Activated CD4-positive, alpha-beta T cell treated with anti-CD3 and anti-CD28 coated beads, Interleukin-2, amount 10 ng/mL, durations not matched to agents 24 days and 14 days (primary cell): ENCODE measurements at places on chromosomes 7 and 10. TPM values are rescaled to one million over a fixed set of nuclear protein-coding genes. Genes with fewer than 3 reads are reported as not detected.

Gene LYZL2
- total RNA-seq = not detected in 2 replicates

Gene NANOS1
- total RNA-seq = 0.44 and 0.59 TPM in 2 replicates

Gene MBLAC1
- 3.0 and 3.5 TPM in 2 replicates for total RNA-seq

DNA sequence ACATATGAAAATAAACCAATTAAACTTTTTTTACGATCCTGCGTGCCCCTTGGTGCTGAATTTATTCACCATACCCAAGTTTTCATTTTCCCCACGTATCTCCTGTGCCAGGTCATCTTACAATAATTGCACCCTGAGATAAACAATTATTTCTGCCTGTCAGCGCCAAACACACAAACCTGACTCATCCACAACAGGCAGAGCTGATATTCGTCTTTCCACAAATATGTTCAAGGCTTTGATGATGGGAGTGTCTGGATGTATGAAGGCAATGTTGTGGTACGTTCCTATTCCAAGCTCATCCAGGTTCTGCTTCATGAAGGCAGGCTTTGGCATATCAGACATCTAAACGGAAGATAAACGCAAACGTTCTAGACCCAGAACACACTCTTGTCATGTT is 45.8 kb upstream of the RHEB start:
- H3K27ac ChIP-seq = no peak overlapping the region
- peaks cover 2% of the 10 kb centered on the region for H3K4me1 ChIP-seq
- no peaks in the 10 kb centered on the region for H3K27me3 ChIP-seq
- H3K4me3 ChIP-seq = no peak overlapping the region

DNA sequence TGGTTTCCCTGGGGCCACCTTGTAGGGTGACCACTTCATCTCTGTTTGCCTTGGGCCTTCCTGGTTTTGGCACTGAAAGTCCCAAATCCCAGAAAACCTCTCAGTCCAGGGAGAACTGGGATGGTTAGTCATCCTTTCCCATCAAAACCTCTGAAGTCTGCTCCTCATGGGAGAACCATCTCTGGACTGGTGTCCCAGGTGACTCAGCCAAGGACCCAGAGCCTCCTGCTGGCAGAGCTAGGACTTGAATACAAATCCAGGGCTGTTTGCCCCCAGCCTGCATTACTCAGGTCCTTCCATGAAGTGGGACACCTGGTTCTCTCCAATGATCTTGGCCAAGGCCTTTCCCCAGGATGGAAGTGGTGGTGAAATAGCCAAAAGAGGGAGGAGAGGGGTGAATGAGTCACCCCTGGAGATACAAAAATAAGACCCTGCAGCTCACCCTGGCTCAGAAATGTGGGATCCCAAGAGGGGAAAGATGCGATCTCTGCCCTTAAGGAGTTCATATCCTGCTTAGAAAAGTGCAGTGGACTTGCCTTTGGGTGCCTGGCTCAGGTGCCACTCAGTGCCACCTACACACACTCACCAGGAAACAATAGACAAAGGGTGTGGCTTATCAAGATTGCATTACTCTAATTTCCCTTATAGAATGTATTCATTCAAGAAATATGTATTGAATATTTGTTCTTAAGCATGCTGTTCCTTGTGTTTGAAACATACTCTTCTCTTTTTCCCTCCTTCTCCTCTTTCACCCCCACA is 22.0 kb downstream of the ADRA2A start:
- no peak overlapping the region for H3K4me3 ChIP-seq
- no peak overlapping the region for H3K27ac ChIP-seq
- H3K4me1 ChIP-seq = no peaks in the 10 kb centered on the region
- peaks cover 9% of the 10 kb centered on the region for H3K27me3 ChIP-seq

GRCh38 chr7:12194426-12194825 is 16.7 kb upstream of the TMEM106B start:
- no peaks in the 10 kb centered on the region for H3K4me1 ChIP-seq
- H3K36me3 ChIP-seq = no peaks in the 10 kb centered on the region
- peaks cover 19% of the 10 kb centered on the region for H3K27me3 ChIP-seq
- no peak for DNase-seq
- no peak overlapping the region for H3K27ac ChIP-seq

GRCh38 chr7:78055001-78055573 is 256.5 kb downstream of the PHTF2 start:
- peaks cover 3% of the 10 kb centered on the region for H3K27me3 ChIP-seq
- H3K36me3 ChIP-seq = no peaks in the 10 kb centered on the region
- DNase-seq = no peak
- no peak overlapping the region for H3K4me3 ChIP-seq
- H3K4me1 ChIP-seq = no peaks in the 10 kb centered on the region
- H3K27ac ChIP-seq = no peak overlapping the region

DNA sequence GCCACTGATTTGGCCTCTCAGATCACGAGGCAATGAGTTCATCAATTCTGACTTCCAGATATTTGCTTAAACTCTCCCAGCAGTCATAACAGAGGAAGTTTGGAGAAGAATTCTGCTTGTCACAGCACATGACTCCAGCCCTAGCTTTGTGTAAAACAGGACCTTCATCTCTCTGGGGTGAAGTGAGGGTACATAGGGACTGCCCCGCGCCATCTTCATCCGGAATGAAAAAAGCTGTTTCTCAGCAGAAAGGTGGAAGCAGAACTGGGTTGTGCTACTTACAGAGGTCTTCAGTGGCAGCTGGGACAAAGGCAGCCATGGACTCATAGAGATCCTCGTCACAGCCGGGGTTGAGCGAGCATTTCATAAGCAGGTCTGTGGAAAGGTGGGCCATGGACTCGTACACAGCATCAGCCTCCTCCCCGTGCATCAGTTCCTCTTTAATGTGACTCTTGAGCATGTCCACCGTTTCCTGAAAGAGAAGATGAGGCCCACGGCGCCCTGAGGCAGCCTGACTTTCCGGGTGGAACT is 58.4 kb upstream of the TM9SF3 start:
- H3K4me1 ChIP-seq = peaks cover 27% of the 10 kb centered on the region
- no peak overlapping the region for H3K4me3 ChIP-seq
- DNase-seq = no peak
- no peaks in the 10 kb centered on the region for H3K27me3 ChIP-seq

DNA sequence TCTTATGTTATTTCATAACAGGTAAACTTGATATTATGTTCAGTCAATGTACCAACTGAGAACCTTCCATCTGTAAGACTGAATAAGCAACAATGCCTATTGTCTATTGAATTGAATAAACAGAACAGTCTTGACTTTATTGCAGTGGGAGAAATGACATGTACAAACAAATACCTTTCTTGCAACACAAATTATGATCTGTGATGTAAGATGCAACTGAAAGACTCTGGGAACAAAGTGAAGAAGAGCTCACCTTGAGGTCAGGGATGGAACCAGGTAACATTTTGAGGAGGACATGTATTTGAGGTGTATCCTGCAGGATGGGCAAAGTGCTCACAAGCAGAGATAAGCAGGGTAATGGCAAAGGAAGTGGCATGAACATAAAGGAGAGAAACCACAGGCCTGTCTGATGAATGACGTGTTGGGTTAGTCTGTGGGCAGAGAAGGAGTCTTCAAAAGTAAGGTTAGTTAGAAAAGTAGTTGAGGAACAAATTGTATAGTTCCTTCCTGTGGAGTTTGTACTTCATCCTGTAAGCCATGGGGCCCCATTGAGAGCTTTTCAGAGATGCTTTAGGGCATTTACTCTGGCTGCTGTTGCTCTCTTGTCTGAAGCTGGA is 9.5 kb downstream of the PNLIPRP3 start:
- H3K27ac ChIP-seq = no peak overlapping the region
- no peak for DNase-seq
- H3K36me3 ChIP-seq = no peaks in the 10 kb centered on the region
- peaks cover 3% of the 10 kb centered on the region for H3K4me1 ChIP-seq
- H3K27me3 ChIP-seq = no peaks in the 10 kb centered on the region

DNA sequence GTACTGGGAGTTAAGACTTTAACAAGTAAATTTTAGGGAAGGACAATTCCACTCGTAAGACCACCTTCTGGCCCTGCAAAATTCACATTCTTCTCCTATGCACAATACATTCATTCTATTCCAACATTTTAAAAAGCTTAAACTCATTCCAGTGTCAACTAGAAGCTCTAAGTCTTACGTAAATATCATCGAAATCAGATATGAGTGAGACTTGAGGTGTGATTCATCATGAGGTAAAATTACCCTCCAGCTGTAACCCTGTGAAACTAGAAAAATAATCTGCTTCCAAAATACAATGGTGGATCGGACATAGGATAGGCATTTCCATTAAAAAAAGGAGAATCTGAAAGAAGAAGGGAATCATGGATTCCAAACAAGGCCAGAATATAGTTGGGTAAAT is 370.3 kb downstream of the CDC14C start:
- H3K27me3 ChIP-seq = no peaks in the 10 kb centered on the region
- no peaks in the 10 kb centered on the region for H3K36me3 ChIP-seq
- no peaks in the 10 kb centered on the region for H3K4me1 ChIP-seq
- H3K27ac ChIP-seq = no peak overlapping the region

DNA sequence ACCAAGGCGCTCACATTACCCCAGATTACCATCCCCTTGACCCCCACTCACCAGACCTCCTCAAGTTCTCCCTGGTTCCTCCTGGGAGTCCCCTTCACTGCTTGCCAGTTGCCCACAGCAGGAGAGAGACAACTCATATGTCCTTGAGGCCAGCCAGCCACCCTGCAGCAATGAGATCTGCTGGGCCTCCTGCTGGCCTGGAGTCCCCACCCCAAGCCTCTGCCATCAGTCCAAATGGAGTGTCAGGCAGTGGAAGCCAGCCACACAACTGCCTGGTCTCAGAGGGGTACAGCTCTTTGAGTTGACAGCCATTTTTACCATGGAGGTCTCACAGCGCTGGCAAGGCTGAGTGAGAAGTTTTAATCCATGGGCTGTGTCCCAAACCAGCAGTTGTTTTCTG is 53.0 kb upstream of the EXOC4 start:
- H3K36me3 ChIP-seq = no peaks in the 10 kb centered on the region
- H3K4me3 ChIP-seq = no peak overlapping the region
- DNase-seq = no peak
- H3K27ac ChIP-seq = no peak overlapping the region
